ENCODE measurements at places on chromosomes 1 and 21.

DNA sequence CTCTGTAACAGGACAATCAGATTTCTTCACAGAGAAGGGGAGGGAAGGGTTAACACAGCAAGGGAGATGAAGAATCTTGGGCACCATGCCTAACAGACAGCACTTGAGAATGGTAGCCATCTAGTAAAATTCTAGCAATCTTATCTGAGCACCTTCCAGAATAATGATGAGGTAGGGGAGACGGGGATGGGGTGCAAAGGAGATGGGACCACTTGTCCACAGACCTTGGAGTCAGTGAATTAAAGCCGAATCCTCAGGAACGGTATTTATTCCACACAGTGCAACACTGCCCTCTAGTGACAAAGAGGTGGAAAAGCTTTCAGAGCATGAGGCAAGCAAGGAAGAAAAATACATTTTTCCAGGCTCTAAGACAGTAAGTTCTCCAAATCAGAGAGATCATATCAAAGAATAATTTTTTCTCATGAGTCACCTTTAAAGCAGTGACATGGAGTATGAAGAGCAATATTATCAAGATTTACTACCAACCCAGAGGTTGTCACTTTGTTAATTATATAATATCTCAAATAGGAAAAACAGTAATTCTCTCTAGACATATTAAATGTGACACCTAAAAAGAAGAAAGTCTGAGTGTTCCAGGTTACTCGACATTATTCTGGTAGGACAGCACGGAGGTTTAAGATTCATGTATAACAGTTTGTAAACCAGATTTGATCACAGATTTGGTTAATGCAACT is 43.3 kb upstream of the LPAR3 start:
- peak; percentile 14 for DNase-seq

GRCh38 chr1:244046907-244047611 is 4.0 kb upstream of the ZBTB18 start:
- no peak for DNase-seq

GRCh38 chr1:112268408-112268807 is 127.6 kb upstream of the CTTNBP2NL start:
- no peak for DNase-seq

DNA sequence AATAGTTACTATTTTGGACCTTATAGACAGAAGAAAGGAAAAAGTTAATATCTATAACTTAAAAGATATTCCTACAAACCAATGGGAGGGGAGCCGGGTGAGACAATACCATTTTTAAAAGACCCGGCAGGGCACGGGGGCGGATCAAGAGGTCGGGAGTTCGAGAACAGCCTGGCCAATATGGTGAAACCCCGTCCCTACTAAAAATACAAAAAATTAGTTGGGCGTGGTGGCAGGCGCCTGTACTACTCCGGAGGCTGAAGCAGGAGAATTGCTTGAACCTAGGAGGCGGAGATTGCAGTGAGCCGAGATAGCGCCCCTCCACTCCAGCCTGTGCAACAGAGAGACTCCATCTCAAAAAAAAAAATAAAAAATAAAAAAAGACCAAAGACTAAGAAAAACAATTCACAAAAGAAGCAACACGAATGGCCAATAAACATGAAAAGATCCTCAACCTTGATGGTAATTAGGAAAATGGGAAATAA is 1.2 kb upstream of the PSMB2 start:
- DNase-seq = no peak

GRCh38 chr1:161913482-161914140 is 110.1 kb downstream of the OLFML2B start:
- no peak for DNase-seq

DNA sequence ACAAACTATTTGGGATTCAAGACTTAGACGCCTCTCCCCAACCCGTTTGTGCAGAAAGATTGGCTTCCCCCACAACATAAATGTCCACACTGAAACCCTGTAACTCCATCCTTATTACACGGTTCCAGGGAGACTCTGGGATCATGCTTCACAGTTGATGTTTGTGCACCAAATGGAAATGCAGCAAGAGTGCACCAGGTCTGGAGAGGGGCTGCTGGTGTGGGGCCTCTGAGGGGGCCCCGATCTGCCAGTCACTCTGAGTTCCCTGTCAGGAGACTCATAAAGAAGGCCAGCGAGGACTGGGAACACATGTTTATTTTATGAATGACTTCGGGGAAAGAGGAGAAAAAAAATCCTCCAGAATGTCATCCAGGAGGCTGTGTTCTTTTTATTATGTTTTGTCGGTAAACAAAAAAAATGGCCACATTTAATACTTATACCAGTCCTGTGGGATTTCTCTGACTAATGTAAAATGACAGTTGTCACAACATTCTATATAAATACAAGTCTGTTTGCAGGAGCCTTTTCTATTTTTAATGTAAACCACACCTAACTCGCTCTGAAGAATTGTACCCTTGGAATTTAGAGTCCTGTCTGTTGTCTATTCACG is 439.1 kb upstream of the VAMP3 start:
- DNase-seq = no peak

- DNase-seq = no peak
These were observed 26.4 kb downstream of the MEGF6 start for GRCh38 chr1:3584915-3585314.

DNA sequence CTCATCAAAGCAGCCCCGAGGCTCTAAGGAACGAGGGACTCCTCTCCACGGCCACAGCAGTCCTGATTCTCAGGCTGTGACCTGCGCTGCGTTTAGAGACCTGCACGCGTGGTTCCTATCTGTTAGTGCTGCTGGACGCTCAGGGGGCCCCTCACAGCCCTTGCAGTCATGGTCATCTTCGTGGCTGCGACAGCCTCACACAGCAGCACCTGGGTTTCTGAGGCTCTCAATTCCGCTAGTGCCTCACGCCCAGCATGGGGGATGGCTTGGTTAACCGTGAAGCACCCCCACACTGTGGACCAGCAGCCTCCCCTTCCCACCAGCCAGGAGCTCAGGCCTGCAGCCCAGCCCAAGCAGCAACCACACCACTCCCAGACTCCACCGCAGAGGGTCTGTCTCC is 7.8 kb downstream of the MORN1 start:
- no peak for DNase-seq

GRCh38 chr1:158107916-158108315 is 72.8 kb upstream of the CD1D start:
- DNase-seq = no peak

- DNase-seq = no peak
These were observed 351.6 kb upstream of the NCAM2 start for GRCh38 chr21:20646431-20647165.
